ENCODE measurements at places on chromosomes 5 and 9.

DNA sequence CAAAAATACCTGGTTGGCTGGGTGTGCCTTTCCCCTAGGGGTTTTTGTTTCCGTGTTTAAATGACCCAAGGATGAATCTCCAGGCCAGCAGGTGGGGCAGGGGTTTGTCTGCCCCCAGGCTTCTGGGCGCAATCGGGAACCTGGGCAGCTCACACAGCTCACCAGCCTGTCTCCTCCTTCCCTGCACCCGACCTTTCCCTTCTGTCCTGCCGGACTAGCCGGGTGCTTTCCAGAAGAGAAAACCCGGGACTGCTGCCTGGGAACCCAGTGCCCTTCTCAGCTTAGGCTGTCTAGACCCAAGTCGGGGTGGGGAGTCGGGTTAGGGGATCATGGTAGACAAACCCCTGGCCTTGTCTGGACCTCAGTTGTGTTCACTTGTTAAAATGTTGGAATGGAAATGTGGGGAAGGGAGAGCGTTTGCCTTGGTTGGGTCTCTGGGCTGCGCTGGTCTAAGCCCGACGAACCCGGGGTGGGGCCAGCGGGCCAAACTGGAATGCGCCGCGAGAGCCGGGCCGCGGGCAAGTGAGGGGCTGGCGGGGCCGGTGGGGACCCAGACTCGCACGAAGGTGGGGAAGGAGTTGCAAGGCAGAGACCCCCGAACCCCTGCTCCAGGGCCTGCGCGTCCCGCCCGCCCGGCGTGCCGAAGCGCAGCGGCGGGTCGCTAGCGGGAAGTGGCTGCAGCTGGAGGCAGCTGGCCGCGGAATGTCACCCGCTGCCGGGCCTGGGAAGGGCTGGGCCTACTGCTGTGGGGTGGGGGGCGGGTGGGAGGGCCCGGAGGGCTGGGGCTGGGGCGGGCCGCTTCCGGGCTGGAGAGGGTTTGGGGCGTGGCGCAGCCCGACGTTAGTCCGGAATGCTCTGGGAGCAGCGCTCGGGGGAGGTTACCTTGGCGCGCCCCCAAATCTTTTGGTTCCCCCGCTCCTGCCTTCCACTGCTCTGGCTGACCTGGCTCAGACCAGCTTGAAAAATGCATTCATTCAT lies 84.6 kb downstream of the DAB2IP start:
- DNase-seq = peak; percentile 79

- DNase-seq = no peak
Measured at GRCh38 chr9:72577212-72577753, 55.9 kb downstream of the TMC1 start.

DNA sequence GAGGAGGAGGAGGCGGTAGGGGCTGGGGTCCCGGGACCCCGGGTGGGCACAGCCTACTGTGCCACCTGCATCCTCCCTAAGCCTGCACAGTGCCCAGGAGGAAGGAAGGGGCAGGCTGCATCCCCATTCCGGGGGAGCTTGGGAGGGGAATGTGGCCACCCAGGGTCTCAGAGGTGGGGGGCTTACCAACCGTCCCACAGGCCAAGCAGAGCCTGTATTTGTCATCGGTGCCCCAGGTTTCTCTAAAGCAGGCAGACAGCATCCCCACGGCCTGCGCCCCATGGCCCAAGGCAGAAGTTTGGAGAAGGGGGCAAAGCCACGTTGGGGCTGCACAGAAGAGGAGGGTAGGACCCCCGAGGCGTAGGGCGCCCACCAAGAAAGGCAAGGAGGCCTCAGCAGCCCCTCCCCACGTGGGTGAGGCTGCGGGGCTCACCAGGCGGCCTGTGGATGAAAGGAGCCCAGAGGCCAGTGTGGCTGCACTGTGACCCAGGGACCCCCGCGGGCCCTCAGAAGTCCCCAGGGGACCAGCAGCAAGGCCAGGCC lies 507 bp upstream of the GPSM1 start:
- DNase-seq = no peak

GRCh38 chr9:19411316-19411715 lies 2.5 kb downstream of the ACER2 start:
- no peak for DNase-seq

DNA sequence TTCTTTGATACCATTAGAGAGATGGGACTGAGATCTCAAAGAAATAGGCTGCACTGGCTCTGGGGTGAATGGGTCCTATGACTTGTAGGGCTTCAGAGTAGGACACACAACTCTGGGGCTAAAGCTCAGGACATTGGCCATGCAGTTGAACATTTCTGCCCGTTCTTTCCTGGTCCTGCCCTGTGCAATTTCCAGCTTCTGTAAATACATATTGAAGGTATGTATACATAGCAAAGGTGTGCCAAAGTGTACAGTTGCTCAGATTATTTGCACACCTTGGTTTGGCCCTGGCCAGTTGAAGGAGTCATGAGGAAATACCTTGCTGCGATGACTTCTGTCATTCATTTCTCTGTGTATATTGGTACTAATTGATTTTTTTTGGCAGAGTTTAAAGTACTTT lies 52.8 kb upstream of the TAF11L2 start:
- no peak for DNase-seq

- no peak for DNase-seq
Measured at GRCh38 chr5:106415541-106415940, 1255.2 kb downstream of the EFNA5 start.

DNA sequence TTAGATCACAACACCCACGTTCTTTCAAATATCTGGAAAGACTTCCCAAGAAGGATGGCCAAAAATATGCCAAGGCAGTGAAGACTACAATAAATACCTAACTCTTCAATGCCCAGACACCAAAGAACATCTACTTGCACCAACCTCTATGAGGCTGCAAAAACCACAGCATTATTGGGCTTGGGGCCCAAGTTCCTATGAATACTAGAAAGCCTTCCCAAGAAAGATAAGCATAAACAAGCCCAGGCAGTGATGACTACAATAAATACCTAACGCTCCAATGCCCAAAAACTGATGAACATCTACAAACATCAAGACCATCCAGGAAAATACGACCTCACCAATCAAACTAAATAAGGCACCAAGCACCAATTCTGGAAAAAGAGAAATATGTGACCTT lies 41.3 kb downstream of the AP3B1 start:
- no peak for DNase-seq

DNA sequence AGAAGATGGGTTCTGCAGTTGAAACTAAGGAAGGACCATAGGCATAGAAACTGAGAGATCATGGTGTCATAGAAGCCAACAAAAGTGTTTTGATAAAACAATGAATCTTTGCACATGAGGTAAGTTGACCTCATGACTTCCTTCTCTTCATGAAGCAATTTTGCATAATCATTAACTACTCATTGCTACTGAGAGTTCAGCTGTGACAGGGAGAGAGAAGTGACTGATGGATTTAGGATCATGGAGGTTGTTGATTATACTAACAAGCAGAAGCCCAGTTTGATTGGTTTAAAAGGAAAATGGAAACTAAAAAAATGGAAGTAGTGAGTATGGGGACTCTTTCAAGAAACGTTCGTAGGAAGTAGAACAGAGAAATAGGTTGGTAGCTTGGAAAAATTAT lies 51.2 kb downstream of the PARP8 start:
- no peak for DNase-seq

GRCh38 chr9:98808411-98808815 lies 943 bp downstream of the GALNT12 start:
- no peak for DNase-seq

Data from psoas muscle (tissue), 8 donors.